ENCODE measurements at places on chromosomes 5 and 9.

- DNase-seq = no peak
Measured at GRCh38 chr9:76886318-76886717, 19.6 kb downstream of the PRUNE2 start.

- peak; percentile 59 for DNase-seq
Measured at GRCh38 chr5:150765799-150766169, 7.0 kb upstream of the DCTN4 start.

DNA sequence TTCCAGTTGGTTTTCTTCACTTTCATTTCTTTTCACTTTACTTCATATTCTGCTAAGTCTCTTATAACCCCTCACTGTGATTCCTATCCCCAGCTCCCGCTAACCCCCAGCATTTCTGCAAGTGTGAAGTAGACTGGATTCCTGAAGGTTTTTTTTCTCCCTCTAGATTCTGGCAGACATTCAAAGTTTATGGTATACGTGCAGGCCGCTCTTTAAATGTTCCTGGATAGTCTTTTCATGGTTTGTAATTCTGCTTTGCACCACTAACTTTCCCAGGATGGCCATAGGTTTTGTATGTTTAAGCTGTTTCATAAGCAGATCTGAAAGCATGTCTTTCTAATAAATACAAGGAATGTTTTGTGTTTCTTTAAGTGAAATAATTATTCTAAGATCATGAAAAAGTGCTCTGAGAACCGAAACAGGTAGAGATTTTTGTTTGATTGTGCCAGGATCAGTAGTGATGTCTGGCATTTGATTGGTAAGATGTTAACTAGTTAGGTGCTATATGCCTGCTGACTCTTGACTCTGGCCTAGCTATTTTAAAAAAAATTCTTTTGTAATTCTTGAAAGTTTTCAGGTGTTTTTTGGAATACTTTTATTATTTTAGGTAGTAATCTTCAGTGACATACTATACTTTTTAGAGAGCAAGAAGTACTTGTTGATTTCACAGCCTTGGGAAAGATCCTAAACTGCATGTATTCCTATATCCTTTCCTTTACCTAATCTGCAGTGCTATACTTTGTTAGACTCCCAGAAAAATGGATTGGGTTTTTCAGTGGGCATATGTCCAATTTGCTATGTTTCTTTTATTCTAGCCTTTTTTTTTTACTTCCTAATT lies 29.7 kb downstream of the CNOT6 start:
- no peak for DNase-seq

DNA sequence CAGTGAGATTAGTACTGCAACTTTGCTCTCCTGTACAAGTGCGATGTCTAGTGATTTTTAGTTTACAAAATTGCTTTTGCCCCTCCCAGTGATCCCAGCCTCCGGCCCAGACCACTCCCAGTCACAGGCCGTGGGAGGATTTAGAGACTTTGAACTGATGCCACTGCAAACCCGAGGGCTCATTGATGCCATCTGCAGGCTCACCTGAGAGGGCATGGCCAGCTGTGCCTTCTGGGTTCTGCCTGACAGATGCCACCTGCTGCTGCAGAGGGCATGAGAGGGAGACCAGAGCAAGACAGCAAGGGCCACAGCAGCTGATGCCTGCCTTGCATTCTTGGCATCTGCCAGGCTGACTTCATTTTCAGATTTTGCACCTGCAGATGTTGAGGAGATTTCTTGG lies 593.8 kb downstream of the CDK5RAP2 start:
- no peak for DNase-seq

- no peak for DNase-seq
Measured at GRCh38 chr9:96141666-96142065, 160.3 kb downstream of the HSD17B3 start.

DNA sequence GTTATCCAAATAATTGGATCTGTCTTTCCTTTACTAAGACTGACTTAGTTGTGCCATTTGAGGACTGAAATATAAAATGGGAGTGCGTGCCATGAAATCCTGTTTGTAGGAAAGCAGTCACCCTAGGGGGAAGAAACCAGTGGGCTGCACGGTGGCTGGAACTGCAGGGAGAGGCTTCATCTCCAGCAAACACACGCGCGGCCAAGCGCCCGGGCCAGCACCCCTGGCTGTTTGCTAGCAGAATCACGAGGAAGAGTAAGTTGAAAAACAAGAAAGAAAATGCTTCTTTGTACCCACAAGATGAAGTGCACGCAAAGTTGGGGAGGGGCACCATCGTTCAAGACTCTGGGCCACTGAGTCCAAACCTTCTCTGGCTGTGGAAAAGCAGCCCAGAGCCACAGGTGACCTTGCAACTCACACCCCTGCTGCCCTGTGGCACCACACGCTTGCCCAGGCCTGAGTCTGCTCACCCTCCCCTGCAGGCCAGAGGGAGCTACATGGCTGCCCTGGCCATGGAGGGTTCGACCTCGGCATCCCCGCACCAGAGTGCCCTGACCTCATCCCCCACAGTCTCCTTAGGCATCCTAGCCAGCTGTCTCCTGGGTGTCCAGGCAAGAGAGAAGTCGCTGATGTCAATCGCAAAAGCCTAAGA lies 55.2 kb downstream of the IRX2 start:
- DNase-seq = no peak

DNA sequence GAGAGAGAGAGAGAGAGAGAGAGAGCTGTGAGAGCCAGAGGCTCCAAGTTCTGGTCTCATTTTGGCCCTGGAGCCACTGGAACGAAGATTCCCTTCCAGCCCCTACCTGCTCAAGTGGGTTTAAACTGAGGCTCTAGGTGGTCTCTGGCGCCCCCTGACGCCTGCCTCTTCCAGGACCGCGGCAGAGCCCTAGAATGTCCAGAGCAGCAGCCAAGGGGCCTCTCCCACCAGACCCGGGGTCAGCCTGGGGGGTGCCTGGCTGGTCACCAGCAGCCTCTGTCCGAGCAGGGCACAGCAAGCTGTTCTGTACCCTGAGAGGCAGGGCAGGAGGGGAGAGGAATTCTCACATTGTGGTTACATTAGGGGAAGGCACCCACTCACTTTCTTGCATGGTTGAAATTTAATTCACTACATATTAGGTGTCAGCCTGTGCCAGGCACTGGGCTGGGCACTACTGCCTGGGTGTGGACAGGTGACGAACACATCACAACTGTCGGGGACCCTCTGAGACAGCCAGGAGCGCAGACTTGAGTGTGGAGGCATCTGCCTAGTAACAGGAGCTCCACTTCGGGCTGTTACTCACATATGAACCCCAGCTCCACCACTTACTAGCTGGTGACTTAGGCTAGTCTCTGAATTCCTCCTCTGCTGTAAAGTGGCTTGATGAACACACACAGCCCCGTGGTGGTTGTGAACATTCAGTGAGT lies 44.5 kb downstream of the AMBP start:
- peak; percentile 44 for DNase-seq

All from hematopoietic multipotent progenitor cell treated with erythropoietin and hydrocortisone succinate and interleukin-3 and kit ligand, for 4 days (in vitro differentiated cells).